ENCODE measurements at places on chromosomes 6 and 20.

DNA sequence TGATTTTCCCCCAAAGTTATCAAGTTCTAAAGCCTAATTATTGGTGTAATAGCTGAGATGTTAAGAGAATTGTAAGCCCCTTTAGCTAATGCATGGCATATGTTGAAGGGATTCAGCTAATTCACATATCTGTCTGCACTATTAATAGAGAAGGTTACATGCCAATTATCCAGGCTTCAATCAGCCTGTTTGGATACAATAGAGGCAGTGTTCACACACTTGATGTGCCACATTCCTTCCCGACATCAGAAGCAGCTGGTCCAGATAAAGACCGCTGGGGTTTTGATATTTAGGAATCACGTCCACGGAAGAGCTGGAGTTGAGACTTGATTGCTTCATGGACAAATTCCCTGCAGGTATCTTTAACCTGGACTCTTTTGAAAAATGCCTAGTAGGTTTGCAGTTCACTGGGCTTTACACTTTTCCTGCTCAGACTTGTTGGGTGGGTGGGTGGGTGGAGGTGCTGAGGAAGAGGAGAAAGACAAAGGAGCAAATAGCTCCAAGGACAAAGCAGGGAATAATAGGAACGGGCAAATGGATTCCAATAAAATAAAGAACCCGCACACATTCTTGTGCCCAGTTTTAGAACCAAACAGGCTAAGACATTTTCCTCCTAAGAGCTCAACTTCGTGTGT, 142.6 kb upstream of the ZNF217 start:
- DNase-seq = no peak

DNA sequence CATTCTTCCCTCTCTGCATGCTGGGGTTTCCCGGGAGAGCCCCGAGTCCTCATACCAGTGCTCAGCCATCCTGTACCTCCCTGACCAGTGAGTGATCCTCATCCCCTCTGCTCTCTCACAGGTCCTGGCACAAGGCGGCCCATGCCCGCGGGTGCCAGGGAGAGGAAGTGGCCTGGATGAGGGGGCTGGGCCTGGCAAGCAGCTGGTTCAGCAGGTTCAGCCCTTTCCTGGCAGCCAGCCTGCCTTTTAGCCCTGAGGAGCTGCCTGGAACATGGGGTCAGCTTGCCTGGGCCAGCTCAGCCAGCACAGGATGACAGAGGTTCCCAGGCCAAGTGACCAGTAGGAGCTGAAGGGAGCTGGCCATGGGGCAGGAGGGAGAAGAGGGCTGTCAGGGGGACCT, 10.9 kb downstream of the MOCS1 start:
- DNase-seq = no peak

DNA sequence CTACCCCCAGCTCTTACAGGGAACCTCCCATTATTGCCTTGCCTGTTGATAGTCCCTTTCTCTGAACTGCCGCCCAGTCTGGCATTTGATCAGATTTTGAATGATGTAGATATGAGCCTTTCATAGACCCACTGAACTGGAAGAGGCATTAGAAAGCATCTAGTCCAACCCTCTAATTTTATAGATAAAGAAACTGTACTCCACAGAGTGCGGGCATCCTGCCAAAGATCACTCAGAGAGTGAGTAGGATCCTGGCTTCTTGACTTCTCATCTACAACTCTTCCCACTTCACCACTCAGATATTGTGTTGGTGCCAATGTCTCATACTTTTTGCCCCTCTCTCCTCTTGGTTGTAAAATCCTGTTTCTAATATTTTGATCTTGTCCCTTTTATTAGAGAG, 179.2 kb upstream of the BMP2 start:
- no peak for DNase-seq

DNA sequence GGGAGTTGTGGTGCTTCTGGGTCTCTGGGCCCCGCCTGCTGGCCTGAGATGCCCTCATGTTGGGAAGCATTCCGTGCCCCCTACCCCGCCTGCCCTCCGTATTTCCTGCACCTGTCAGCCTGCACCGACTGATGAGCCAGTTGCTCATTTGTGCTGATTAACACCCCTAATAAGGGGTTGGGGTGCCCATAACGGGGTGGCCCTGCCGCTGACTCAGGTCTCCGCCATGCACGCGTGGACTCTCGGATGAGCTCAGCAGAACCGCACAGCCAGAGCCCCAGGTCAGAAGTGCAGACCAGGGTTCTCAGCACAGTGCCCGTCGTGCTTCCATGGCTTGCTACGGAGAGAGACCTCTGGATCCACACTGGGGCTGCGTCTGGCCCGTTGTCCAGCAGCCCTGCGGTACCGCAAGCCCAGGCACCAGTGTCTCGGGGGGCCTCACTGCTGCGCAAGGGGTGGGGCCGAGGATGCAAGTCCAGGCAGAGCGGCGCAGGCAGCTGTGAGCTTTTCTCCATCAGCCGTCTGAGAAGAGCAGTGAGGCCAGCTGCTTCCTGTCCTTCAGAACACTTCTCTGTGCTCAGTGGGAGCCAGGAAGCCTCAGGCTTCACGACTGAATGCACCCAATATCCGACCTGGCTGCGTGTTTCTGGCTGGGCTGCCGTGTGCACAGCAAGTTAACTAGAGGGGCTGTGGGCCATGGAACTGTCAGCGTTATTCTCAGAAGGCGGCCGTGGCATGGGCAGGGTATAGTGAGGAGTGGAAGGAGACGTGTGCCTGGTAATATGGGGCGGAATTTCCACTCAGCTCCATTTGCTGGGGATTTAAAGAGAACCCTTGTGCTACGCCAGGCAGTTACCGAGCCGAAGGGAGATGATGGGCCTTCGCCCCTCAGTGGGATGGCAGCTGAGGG, 18.6 kb downstream of the MTG2 start:
- DNase-seq = no peak

DNA sequence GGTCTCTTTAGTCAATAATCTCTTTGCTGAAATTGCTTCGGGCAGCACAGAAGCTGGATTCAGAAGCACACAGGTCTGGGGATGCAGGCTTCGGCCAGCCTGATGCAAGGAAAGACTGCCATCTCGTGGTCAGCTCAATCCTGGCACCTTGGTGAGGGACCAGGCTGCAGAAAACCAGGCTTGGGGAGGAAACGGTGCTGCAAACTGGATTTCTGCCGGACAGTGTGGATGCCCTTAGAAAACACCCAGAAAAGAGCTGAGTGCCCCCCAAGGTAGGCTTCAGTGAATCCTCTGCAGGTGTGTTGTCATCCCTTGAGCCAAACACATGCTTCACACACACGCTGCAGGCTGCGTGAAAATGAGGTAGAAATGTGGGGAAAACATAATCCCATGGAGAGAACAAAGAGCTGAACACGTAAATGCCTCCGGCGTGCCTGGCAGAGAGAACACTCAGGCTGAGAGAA, 89.8 kb upstream of the PAX1 start:
- DNase-seq = peak; percentile 53

- peak; percentile 21 for DNase-seq
Measured at GRCh38 chr6:139109558-139109957, 25.3 kb upstream of the HECA start.

GRCh38 chr6:84847390-84848160, 83.2 kb upstream of the TBX18 start:
- no peak for DNase-seq
